ENCODE measurements at places on chromosomes 3 and 15. TPM values are rescaled to one million over a fixed set of nuclear protein-coding genes. Genes with fewer than 3 reads are reported as not detected.

PLSCR4 gene
- 56.9 TPM for total RNA-seq

- no peak overlapping the region for H3K4me3 ChIP-seq
- H3K27me3 ChIP-seq: no peaks in the 10 kb centered on the region
- H3K36me3 ChIP-seq: no peaks in the 10 kb centered on the region
- DNase-seq: no peak
- no peak overlapping the region for H3K27ac ChIP-seq
Observed at GRCh38 chr3:99505200-99505599, 133.2 kb upstream of the COL8A1 start.

HES1 gene
- total RNA-seq: 12.0 TPM

DNA sequence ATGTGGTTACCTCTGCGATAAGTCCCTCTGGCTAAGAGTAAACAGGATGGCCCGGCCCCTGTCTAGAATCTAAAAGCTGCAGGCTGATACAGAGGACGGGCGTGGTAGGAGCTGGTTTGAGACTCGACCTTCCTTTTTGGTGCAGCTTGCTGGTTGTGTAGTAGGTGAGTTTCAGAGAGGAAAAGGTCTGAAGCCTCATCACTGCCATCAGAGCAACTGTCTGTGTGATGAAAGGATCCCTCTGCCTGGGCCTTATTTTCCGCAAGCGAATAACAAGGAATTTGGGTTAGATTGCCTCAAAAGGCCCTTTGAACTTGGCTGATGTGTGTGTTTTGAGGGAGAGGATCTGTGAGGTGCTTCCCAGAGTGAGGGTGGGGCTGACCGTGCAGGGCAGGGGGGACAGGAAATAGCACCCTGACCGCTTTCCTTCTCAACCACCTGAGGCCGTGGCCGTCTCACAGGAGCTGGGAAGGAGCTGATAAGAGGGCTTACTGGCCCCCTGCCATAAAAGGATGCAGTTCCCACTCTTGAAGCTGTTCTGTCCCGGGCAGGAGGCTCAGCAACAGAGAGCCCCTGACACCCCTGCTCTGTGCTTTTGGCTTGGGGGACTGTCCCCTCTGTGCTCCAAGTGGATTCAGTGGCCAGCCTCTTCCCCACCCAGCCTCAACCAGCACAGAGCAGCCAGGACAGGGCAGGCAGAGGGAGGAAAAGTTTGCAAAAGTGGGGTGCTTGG is 45.6 kb upstream of the TFRC start:
- no peaks in the 10 kb centered on the region for H3K4me1 ChIP-seq
- H3K27me3 ChIP-seq: peaks cover 21% of the 10 kb centered on the region
- no peak overlapping the region for H3K4me3 ChIP-seq
- no peak overlapping the region for H3K27ac ChIP-seq

TLR9 gene
- 0.17 TPM for total RNA-seq

- no peaks in the 10 kb centered on the region for H3K27me3 ChIP-seq
- no peaks in the 10 kb centered on the region for H3K4me1 ChIP-seq
- DNase-seq: no peak
- no peaks in the 10 kb centered on the region for H3K36me3 ChIP-seq
Observed at GRCh38 chr3:87837076-87837475, 221.7 kb downstream of the CGGBP1 start.

ADAMTS7 gene
- total RNA-seq: 2.6 TPM

- H3K4me1 ChIP-seq: peaks cover 48% of the 10 kb centered on the region
- DNase-seq: no peak
- H3K4me3 ChIP-seq: no peak overlapping the region
- no peak overlapping the region for H3K27ac ChIP-seq
- no peaks in the 10 kb centered on the region for H3K27me3 ChIP-seq
Observed at GRCh38 chr3:11624161-11624560, 19.6 kb downstream of the VGLL4 start.

IQCF6 gene
- total RNA-seq: not detected

C3orf52 gene
- 2.8 TPM for total RNA-seq

DNA sequence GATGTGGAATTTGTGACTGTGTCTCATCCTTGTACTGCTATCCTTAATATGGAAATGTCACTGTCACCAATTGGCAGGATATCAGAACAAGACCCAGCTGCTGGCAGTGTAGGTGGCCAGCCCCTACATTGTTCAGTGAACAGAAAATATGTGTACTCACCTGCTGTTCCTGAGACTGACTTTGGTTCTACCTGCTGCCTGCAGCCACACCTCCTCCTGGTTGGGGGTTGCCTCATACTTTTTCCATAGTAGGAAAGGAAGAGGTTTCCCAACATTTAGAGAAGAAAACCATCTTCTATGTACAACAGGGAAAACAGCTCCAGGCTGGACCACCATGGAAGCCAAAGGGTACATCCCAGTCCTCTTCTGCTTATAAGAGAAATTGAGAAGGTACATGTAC is 35.9 kb downstream of the SLC12A1 start:
- H3K4me3 ChIP-seq: no peak overlapping the region
- H3K4me1 ChIP-seq: no peaks in the 10 kb centered on the region
- H3K36me3 ChIP-seq: no peaks in the 10 kb centered on the region
- no peaks in the 10 kb centered on the region for H3K27me3 ChIP-seq
- DNase-seq: no peak

Data from esophagus muscularis mucosa (tissue), 4 donors.